ENCODE measurements at places on chromosomes 13 and 19. TPM values are rescaled to one million over a fixed set of nuclear protein-coding genes. Genes with fewer than 3 reads are reported as not detected.

Gene PLEKHG2
- 30.9 TPM for total RNA-seq

Gene ATXN8OS
- total RNA-seq, result not detected

Gene NUMBL
- total RNA-seq, result 18.9 TPM

Gene ZNF761
- total RNA-seq, result 7.2 TPM

Gene SPRY2
- 12.2 TPM for total RNA-seq

Gene OVOL3
- total RNA-seq, result not detected

Gene DYRK1B
- 14.0 TPM for total RNA-seq

Gene RNF113B
- total RNA-seq, result not detected

Gene CPAMD8
- 0.74 TPM for total RNA-seq

Gene LONP1
- 91.7 TPM for total RNA-seq

Gene MAST1
- total RNA-seq, result 0.23 TPM

Gene BCAM
- total RNA-seq, result 97.8 TPM

Gene GRIN2D
- total RNA-seq, result 0.14 TPM

Gene HCN2
- total RNA-seq, result 0.98 TPM

Gene CCDC159
- 7.8 TPM for total RNA-seq

Gene NCR1
- not detected for total RNA-seq

Gene ZNF837
- 3.1 TPM for total RNA-seq

Gene FUT2
- 10.4 TPM for total RNA-seq

Gene SHISA2
- total RNA-seq, result 1.1 TPM

Gene C13orf42
- total RNA-seq, result not detected

Gene TNNT1
- total RNA-seq, result 12.3 TPM

Gene BRSK1
- 5.0 TPM for total RNA-seq

Gene NLRP11
- total RNA-seq, result not detected

Gene HCST
- not detected for total RNA-seq

Gene PLVAP
- not detected for total RNA-seq

Gene VSTM2B
- total RNA-seq, result not detected

Gene RPL36
- total RNA-seq, result 1,285 TPM

Gene SERPINE3
- total RNA-seq, result not detected

All from airway epithelial cell (primary cell).